Ascending aorta (tissue), 2 donors: ENCODE measurements at places on chromosomes 7 and 10.

DNA sequence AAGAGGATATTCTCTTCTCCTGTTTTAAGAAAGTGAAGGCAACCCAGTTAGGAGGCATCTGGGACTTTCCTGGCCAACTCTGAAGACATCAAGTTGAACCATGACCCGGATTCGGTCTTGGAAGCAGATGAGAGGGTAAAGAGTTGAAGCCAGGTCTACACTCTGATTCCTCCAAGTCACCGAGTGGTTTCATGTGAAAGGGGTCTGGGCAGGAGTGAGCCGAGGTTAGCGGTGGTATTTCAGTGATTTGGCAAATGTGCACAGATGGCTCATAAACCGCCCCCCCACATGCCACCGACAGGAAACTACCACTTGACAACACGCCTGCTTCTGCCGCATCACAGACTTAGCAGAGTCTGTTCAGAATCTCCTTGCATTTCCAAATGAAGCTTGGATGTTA lies 11.4 kb upstream of the REPIN1 start:
- peak; percentile 35 for DNase-seq
- no peak overlapping the region for H3K4me3 ChIP-seq
- no peaks in the 10 kb centered on the region for H3K4me1 ChIP-seq
- H3K27ac ChIP-seq, result no peak overlapping the region
- H3K27me3 ChIP-seq, result no peaks in the 10 kb centered on the region

GRCh38 chr7:23044581-23044980 lies 30.7 kb upstream of the HYCC1 start:
- no peaks in the 10 kb centered on the region for H3K36me3 ChIP-seq
- no peak for DNase-seq
- H3K27ac ChIP-seq, result no peak overlapping the region
- no peak overlapping the region for H3K4me3 ChIP-seq

GRCh38 chr7:157684909-157685429 lies 348.2 kb downstream of the DNAJB6 start:
- H3K4me1 ChIP-seq, result no peaks in the 10 kb centered on the region
- H3K27me3 ChIP-seq, result peaks cover 28% of the 10 kb centered on the region
- DNase-seq, result peak; percentile 42
- H3K36me3 ChIP-seq, result no peaks in the 10 kb centered on the region
- H3K4me3 ChIP-seq, result peak overlapping the region; percentile 10

DNA sequence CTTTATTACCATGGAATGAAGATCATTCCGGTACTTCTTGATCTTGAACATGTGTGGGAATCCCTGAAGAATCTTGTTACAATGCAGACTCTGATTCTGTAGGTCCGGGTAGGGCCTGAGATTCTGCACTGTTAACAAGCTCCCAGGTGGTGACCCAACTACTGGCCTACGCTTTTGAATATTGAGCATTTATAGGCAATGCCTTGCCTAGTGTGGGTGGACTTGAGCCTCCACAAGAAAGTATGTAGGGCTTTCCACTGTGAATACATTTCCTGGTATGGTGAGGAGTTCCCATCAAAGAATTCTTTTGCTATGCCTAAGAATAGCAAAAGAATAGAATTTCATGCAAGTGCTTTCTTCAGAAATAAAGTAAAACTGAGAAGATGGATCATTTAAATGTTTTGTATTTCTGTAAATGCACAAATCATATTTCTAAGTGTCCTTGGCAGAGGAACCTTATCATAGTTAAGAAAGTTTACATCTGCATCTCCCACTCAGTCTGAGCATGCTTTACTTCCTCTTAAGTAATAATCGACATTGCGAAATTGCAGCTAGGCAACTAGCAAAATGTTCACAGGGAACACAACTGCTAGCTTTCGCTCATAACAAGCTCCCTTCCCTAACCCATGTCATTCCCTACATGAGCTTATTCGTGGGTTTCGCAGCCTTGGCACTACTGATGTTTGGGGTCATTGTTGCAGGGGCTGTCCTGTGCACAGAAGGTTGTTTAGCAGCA lies 71.4 kb downstream of the AHR start:
- H3K27ac ChIP-seq, result peak overlapping the region; percentile 60
- H3K36me3 ChIP-seq, result no peaks in the 10 kb centered on the region

- DNase-seq, result no peak
- no peak overlapping the region for H3K4me3 ChIP-seq
- H3K36me3 ChIP-seq, result no peaks in the 10 kb centered on the region
- no peaks in the 10 kb centered on the region for H3K27me3 ChIP-seq
Measured at GRCh38 chr10:121551210-121551885, 46.9 kb downstream of the FGFR2 start.

GRCh38 chr7:68529221-68529620 lies 1069.1 kb upstream of the AUTS2 start:
- no peaks in the 10 kb centered on the region for H3K4me1 ChIP-seq
- H3K4me3 ChIP-seq, result no peak overlapping the region
- H3K36me3 ChIP-seq, result no peaks in the 10 kb centered on the region
- no peak for DNase-seq
- H3K27ac ChIP-seq, result no peak overlapping the region

DNA sequence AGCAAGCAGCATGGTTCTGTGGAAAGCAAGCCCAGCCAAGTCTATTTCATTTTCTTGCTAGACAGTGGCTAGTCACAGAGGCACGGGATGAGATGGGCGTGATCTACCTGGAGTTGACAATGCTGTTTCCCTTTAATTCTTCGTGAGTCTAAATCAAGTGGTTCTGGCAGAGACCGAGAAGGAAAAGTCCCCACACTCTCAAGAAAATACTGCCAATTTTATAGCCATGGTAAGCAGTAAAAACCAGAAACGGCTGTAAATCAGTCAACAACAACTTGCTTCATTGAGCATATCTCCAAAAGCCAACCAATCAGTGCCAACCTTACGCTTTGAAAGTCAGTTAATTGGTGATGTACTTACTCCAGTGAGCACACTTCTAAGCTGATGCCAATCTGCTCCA lies 223.4 kb downstream of the SEC23IP start:
- H3K36me3 ChIP-seq, result no peaks in the 10 kb centered on the region
- no peak overlapping the region for H3K4me3 ChIP-seq
- no peak for DNase-seq
- no peaks in the 10 kb centered on the region for H3K27me3 ChIP-seq
- H3K27ac ChIP-seq, result no peak overlapping the region
- no peaks in the 10 kb centered on the region for H3K4me1 ChIP-seq

- H3K36me3 ChIP-seq, result no peaks in the 10 kb centered on the region
- no peaks in the 10 kb centered on the region for H3K27me3 ChIP-seq
- no peaks in the 10 kb centered on the region for H3K4me1 ChIP-seq
- no peak overlapping the region for H3K27ac ChIP-seq
- H3K4me3 ChIP-seq, result no peak overlapping the region
- DNase-seq, result no peak
Measured at GRCh38 chr7:1770331-1770730, 100.3 kb downstream of the ELFN1 start.

DNA sequence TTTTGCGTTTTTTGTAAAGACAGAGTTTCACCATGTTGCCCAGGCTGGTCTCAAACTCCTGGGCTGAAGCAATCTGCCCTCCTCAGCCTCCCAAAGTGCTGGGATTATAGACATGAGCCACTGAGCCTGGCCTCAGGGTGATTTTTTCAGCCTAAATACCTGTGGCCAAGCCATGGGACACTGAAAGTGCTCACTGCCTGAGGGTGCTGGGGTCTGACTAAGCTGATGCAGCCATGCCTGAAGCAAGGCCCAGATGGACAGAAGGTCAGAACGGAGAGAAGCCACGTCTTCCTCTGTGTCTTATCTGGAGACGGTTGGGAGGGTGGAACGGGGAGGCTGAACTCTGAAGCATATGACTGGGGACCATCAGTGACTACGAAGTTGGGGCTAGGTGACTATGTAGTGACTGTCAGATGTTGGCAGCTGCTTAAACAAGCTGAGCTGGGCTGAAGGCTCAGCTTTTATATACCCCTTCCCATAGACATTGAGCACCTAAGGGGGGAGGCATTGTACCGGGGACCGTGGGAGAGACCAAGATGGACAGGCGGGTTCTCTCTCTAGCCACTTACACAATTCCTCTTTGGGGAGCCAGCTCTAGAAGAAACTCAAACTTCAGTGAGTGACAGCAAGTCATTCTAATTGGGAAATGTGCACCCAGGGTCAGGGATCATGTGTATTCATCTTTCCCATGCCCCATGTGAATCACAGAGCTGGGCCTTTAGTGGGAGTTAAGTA lies 73.3 kb upstream of the HABP2 start:
- peaks cover 26% of the 10 kb centered on the region for H3K4me1 ChIP-seq
- H3K4me3 ChIP-seq, result no peak overlapping the region
- no peaks in the 10 kb centered on the region for H3K36me3 ChIP-seq
- peak overlapping the region; percentile 76 for H3K27ac ChIP-seq
- no peak for DNase-seq

GRCh38 chr7:135160098-135160857 lies 10.2 kb downstream of the CYREN start:
- H3K36me3 ChIP-seq, result no peaks in the 10 kb centered on the region
- H3K27me3 ChIP-seq, result no peaks in the 10 kb centered on the region
- peak overlapping the region; percentile 65 for H3K27ac ChIP-seq
- no peak overlapping the region for H3K4me3 ChIP-seq
- H3K4me1 ChIP-seq, result peaks cover 9% of the 10 kb centered on the region

GRCh38 chr7:8310876-8311275 lies 48.9 kb upstream of the ICA1 start:
- H3K4me3 ChIP-seq, result no peak overlapping the region
- H3K4me1 ChIP-seq, result no peaks in the 10 kb centered on the region
- H3K27ac ChIP-seq, result no peak overlapping the region
- H3K27me3 ChIP-seq, result no peaks in the 10 kb centered on the region
- H3K36me3 ChIP-seq, result no peaks in the 10 kb centered on the region

GRCh38 chr10:72904806-72905205 lies 11.3 kb downstream of the OIT3 start:
- no peak overlapping the region for H3K4me3 ChIP-seq
- H3K4me1 ChIP-seq, result no peaks in the 10 kb centered on the region
- no peak overlapping the region for H3K27ac ChIP-seq
- no peaks in the 10 kb centered on the region for H3K36me3 ChIP-seq
- DNase-seq, result no peak

GRCh38 chr7:128398841-128399135 lies 11.0 kb downstream of the IMPDH1 start:
- no peaks in the 10 kb centered on the region for H3K27me3 ChIP-seq
- H3K4me3 ChIP-seq, result no peak overlapping the region
- peaks cover 56% of the 10 kb centered on the region for H3K36me3 ChIP-seq
- DNase-seq, result no peak

DNA sequence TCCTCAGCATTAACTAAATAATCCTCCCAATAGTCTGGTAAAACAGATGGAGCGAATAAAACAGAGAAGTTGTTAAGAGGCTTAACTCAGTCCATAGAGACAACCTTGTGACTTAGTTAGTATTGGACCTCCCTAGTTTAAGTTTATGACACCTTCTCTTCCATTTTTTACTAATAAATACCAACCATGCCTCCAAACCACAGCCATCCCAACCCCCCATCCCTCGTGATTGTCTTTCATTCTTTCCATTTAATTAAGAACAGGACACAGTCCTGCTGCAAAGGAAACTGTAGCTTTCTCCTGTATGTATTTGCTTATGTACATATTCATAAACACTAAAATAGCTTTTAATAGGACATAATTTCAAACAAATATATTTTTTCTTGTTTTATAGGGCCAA lies 238.2 kb downstream of the SEMA3D start:
- no peak overlapping the region for H3K27ac ChIP-seq
- H3K4me3 ChIP-seq, result no peak overlapping the region
- no peak for DNase-seq
- H3K27me3 ChIP-seq, result no peaks in the 10 kb centered on the region

GRCh38 chr10:129725482-129725881 lies 238.6 kb downstream of the EBF3 start:
- DNase-seq, result no peak
- H3K27ac ChIP-seq, result no peak overlapping the region
- H3K27me3 ChIP-seq, result no peaks in the 10 kb centered on the region
- H3K36me3 ChIP-seq, result no peaks in the 10 kb centered on the region

- no peaks in the 10 kb centered on the region for H3K27me3 ChIP-seq
- H3K36me3 ChIP-seq, result no peaks in the 10 kb centered on the region
- no peak overlapping the region for H3K4me3 ChIP-seq
- H3K27ac ChIP-seq, result no peak overlapping the region
Measured at GRCh38 chr7:137574812-137575211, 231.3 kb upstream of the PTN start.

DNA sequence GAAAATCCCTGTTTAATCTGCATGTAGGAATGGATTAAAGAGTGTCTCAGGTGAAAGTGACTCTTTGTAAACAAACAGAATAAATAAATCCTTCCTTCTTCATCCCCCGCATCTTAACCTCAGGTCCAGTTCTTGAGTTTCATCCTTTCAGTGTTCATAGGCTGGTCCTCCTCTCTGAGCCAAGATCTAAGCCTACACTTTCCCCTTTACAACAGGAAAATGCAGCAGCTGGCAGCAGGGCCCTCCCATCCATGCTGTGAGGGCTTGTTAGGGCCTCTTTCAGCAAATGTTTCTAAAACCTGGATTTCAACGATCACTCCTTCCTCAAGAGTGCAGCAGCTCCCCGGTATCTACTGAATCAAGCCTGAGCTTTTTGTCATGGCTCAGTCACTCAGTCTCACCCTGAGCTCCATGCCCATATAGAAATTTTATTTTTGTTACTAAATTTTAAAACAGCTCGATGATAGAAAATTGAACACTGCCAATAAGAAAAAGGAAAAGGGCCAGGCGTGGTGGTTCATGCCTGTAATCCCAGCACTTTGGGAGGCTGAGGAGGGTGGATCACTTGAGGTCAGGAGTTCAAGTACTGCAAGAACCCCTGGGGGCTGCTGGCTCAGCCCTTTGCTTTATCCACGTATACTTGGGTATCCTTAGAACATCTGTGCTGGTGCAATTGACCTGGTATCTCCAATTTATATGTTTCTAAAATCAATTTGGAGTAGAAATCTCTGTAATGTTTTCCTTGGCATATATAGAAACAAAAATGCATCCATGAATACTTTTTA lies 15.6 kb downstream of the BLNK start:
- H3K4me3 ChIP-seq, result no peak overlapping the region
- H3K4me1 ChIP-seq, result peaks cover 14% of the 10 kb centered on the region
- no peaks in the 10 kb centered on the region for H3K27me3 ChIP-seq

DNA sequence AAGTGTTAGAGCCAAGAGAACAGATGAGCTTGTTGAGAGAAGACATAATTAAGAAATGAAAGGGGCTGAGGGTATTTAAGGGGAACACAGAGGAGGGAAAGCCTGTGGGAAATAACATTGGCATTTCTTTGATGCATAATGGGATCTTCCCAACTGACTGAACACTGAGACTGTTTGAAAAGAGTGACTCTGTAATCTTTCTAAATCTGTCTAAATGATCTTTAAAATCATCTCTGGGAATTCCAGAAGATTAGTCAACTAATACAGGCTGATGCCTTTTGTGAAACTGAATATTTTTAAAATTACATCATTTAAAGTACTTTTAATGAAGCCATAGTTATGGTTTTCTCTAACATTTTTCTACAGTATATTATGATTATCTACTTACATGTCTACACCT lies 17.4 kb upstream of the SLC35G1 start:
- no peaks in the 10 kb centered on the region for H3K4me1 ChIP-seq
- no peak overlapping the region for H3K4me3 ChIP-seq
- H3K27ac ChIP-seq, result no peak overlapping the region
- H3K36me3 ChIP-seq, result no peaks in the 10 kb centered on the region
- no peak for DNase-seq

- no peaks in the 10 kb centered on the region for H3K36me3 ChIP-seq
- H3K27me3 ChIP-seq, result no peaks in the 10 kb centered on the region
- H3K4me3 ChIP-seq, result no peak overlapping the region
- no peak overlapping the region for H3K27ac ChIP-seq
Measured at GRCh38 chr7:111394891-111395290, 167.4 kb downstream of the IMMP2L start.

- no peak overlapping the region for H3K27ac ChIP-seq
- no peaks in the 10 kb centered on the region for H3K27me3 ChIP-seq
- DNase-seq, result no peak
- H3K36me3 ChIP-seq, result no peaks in the 10 kb centered on the region
Measured at GRCh38 chr7:11784769-11785536, 47.0 kb downstream of the THSD7A start.
